Left forelimb (tissue), 1 donor: ENCODE measurements at places on chromosomes 16 and 17.

DNA sequence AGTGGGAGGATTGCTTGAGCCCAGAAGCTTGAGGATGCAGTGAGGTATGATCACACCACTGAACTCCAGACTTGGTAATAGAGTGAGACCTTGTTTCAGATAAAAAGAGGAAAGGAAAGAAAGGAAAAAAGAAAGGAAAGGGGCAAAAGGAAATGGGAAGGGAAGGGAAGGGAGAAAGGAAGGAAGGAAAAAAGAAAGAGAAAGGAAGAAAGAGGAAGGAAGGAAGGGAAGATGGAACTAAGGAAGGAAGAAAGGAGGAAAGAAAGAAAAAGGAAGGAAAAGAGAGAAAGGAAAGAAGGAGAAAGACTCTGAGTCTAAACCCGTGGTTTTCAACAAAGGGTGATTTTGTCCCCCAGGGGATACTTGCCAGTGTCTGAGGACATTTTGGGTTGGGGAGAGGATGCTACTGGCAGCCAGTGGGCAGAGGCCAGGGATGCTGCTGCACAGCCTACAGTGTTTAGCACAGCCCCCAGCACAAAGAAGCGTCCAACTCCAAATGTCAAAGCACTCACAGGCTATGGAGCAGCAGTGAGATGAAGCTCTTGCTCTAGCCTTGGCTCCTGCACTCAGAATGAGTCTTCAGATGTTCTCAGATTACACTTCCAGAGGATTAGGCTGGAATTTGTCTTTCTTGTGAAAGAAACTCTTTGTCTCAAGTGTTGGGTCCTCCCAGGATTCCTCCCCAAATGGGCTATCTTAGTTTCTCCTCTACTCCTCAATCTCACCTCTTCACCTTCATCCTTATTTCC lies 64.2 kb downstream of the BMERB1 start:
- DNase-seq, result no peak

- no peak for DNase-seq
Measured at GRCh38 chr17:41060052-41060604, at the start of gene KRTAP2-3. TSS of gene KRTAP2-3 (minus strand) at chr17:41060114. CDS start at chr17:41060050, 64 bp downstream.

DNA sequence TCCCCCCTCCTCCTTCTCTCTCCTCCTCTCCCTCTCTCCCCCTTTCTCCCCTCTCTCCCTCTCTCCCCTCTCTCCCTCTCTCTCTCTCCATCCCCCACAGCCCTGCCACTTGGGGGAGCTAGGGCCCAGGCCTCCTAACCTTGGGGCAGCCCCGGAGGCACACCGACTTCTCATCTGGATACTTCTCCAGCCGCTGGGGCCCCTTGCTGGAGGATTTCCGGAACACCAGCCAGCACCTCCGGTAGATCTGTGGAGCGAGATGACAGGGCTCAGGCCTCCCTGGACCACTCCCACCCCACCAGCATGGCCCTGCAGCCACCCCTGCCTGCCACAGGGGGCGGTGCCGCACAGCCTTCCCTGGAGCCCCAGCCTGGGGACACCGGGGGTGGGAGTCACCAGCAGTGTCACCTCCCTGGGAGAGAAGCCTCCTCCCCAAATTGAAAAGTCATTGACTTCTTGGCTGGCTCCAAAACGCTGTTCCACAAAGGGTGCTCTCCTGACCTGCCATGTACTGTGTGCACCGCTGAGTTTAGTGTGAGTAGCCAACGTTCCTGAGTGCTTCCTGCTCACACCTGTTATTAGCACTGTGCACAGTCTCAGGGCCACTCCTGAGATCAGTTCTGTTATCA lies 10.5 kb downstream of the DOK4 start:
- DNase-seq, result no peak

DNA sequence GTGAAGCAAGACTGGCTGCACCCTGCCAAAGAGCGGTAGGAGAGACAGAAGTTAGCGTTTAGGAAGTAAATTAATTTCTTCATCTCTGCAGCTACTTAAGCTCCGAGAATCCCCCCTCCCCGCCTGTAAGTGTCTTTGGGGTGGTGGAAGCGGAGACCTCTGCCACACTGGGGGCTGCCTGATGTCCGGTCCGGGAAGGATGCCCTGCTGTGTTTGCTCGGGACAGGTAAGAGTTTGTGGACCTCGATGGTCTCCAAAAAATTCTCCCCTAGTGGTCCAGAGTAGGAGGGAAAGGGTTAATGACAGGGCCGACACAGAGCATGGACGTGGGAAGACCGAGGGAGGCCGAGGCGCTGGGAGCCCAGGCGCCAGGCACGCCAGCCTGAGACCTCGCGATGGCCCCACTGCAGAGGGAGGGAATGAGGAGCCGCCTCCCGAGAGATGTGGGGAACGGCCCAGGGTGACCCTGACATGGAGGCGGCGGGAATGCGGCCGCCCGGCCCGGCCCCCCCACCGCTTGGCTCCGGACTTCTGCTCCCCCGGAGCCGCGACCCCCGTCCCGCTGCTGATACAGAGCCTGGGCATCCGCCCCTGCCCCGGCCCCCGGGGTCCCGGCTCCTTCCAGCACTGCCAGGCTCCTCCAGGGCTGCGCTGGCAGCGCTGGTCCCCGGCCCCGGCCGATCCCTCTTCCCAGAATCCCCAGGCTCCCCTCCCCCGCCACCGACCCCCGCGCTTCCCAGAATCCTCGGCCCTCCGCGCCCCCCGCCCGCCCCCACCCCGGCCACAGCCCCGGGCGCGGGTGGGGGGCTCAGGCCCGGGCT lies 680 bp downstream of the ZNF629 start:
- DNase-seq, result peak; percentile 78

DNA sequence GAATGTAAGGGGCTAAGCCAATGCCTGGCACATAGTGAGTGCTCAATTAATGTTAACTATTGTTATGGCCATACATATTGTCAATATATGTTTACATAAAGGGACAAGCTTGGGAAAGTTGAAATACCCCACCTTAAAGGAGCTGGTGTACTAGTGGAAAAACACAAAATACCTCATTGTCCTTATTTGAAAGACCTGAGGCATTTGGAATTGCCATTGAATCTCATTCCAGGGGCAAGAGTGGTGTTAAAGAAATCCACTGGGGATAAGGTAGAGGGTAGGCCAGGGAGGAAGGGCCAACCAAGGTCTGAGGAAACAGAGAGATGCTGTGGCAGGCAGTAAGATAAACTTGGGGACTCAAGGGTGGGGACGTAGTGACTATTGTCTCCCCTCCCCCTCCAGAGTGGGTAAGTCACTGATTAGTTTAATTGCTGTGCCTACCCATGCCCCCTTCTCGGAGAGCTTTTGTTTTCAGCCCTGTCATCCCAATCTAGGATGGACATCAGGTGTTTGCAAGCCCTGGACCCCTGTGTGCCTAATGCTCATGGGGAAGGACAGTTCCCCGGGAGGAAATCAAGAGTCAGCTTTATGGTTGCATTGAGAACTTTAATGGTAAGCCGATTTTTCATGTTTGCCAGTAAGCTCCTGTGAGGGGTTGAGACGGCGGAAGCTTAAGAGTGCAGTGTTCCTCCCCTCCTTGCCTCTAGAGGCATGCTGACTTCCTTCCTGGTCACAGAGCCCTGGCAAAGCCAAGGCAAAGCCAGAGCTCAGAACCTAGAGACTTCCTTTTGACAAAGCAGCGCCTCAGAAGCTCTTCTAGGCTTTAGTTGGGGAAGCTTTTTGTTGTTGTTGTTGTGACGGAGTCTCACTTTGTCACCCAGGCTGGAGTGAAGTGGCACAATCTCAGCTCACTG lies 2.5 kb upstream of the HEATR9 start:
- DNase-seq, result no peak

- DNase-seq, result no peak
Measured at GRCh38 chr17:45641541-45641940, 142.6 kb upstream of the CRHR1 start.

- DNase-seq, result peak; percentile 66
Measured at GRCh38 chr17:17063546-17064122, 21.4 kb downstream of the MPRIP start.

GRCh38 chr17:5381542-5381941 lies 37.9 kb downstream of the NUP88 start:
- no peak for DNase-seq

- DNase-seq, result no peak
Measured at GRCh38 chr17:31877341-31877740, 18.3 kb upstream of the COPRS start.

- no peak for DNase-seq
Measured at GRCh38 chr16:66003201-66003600, 363.3 kb upstream of the CDH5 start.

- DNase-seq, result no peak
Measured at GRCh38 chr16:68786685-68787418, 49.8 kb downstream of the CDH1 start.

GRCh38 chr17:47915776-47916398 lies 19.9 kb downstream of the SP2 start:
- peak; percentile 75 for DNase-seq

DNA sequence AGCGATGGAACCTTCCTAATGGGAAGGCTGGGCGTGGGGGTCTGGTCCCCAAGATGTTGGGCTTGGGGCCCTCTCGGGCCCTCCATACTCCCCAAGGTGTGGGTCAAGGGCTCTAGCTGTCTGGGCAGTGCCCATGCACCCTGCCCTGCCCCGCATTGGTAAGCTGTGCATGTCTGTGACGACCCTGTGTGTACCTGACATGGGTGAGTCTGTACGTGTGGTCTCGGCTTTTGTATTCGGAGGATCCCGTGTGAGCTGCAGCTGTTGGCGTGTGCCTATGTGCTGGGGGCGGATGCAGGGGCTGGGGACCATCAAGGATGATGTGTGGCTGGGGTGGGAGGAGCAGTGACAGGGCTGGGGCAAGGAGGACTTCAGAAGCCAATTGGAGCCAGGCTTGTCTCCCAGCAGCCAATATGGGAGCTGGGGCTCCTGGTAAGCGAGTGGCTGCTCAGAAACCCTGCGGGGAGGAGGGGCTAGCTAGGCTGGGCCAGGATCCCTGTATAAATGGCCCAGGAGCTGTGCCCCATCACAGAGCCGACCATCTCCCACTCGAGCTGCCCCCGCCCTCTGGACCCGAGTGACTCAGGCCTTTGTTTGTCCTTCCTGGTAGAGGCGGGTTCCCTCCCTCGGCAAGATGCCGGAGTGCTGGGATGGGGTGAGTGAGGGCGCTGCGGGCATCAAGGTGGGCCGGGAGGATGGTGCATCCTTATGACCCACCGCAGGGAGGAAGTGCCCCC lies at the start of gene NDRG4:
Gene NDRG4 (plus strand): TSS at position 529 of the 737 bp plus-strand sequence. CDS start 106 bp downstream, at position 635.
- no peak for DNase-seq

DNA sequence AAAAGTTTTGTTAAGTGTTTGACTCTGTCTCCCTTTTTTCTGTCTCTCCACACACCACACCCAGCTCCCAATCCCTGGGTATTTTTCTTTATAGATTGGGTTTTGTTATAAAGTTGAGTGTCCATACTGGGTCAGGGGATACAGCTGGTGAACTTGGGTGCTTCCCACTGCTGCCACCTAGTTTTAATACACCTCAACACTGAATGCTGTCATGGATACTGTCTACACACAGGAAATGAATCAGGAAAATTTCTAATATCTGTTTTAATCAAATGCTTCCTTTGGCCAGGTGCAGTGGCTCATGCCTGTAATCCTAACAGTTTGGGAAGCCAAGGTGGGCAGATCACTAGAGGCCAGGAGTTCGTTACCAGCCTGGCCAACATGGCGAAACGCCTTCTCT lies 5.3 kb upstream of the TAOK1 start:
- DNase-seq, result no peak

GRCh38 chr16:81094771-81095251 lies 1.4 kb downstream of the GCSH start:
- no peak for DNase-seq

DNA sequence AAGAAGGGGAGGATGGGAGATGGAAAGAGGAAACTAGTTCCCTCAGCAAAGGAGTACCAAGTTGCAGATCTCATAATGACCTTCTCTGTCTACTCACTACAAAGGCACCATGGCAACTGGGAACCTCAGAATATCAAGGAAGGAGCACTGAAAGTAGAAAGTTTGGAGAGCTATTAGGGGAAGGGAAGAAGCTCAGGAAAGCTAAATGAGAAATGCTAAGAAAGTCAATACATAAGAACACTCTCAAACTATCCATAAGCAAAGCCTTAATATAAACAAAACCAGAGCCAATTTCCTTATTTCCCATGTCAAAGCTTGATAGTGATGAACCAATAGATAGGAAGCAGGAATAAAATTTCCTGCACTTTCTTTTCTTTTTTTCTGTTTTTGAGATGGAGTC lies 57.9 kb upstream of the C17orf78 start:
- DNase-seq, result no peak

DNA sequence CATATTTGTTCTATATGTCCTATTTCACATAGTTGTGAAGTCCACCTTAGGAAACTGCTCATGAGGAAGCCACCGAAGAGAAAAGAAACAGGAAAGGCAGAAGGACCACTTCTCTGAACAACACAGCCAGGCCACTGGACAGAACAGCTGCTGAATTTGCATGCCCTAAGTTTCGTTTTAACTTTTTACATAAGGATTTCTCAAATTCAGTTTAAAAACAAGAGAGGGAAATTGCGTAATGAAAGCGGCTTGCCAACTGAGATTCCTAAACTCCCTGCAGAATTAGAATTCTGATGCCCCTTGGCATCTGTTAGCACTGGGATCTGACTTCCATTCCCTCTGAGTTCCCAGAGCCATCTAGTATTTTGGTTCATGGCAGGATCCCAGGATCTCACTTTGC lies 5.0 kb upstream of the CCL8 start:
- DNase-seq, result no peak

- no peak for DNase-seq
Measured at GRCh38 chr16:87918338-87918737, 18.0 kb downstream of the CA5A start.

DNA sequence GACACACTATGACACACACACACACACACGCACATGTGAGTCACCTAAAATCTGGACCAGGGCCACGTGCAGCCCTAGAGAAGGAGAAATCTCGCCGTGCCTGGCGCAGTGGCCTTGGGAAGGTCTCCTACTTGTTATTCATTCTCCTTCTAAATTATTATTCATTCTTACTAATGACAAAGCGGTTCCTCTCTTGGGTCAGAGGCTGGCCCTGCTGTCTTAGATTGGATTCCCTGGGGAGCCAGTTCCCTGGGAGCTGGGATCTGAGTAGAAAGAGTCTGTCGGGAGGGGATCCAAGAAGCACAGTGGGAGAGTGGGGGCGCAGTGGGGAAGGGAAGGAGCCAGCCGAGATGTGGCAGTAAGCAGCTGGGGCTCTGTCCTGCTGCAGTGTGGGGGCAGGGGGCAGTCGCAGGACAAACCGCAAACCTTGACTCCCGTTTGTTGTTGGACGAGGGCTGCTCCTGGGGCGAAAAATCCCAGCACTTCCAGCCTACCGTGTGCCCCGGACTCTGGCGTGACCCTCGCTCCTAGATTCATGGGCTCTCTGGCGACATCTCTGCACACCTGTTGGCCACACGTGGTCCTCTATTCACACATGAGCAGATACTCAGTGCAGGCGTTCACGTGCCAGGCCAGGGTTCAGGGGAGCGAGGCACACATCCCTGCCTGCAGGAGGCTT lies 18.7 kb upstream of the JPH3 start:
- DNase-seq, result no peak
